ENCODE measurements at places on chromosomes 13 and 19.

- peak; percentile 83 for DNase-seq
These were observed 1.9 kb upstream of the HNRNPL start for GRCh38 chr19:38851622-38852230.

GRCh38 chr13:48568370-48569103 is 35.7 kb upstream of the RCBTB2 start:
- no peak for DNase-seq

DNA sequence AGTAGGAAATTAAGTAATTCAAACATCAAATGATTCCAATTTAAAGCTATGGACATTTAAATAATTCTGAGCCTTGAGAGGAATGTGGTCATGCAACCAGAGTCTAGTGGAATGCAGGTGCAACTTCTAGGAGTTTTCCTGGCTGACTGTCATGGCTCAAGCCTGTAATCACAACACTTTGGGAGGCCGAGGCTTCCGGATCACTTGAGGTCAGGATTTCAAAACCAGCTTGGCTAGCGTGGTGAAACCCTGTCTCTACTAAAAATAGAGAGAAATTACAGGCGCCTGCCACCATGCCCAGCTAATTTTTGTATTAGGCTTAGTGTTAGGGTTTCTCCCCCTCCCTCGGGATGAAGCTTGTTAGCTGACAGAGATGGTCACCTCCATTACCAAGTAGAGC is 6.4 kb downstream of the ZNF808 start:
- DNase-seq, result no peak

GRCh38 chr13:25286308-25286968 is 850 bp downstream of the MTMR6 start:
- no peak for DNase-seq

DNA sequence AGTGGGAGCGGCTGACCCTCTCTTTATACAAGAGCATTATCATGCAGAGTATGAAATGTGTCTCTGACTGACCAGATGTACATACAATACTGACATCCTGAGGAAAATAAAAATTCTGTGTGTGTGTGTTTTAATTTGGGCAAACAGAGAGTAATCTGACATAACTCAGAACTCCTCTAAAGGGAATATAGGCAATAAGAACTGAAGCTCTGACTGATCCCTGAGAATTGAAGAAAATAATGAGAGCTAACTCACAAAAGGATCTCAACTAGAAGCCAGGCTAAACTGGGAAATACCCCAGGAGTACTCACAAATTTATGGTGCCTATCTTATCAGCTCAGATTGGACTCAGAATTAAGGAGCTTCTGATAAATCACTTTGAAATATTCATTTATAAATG is 539.9 kb downstream of the OLFM4 start:
- DNase-seq, result no peak

Data from stimulated activated CD4-positive, alpha-beta T cell treated with anti-CD3 and anti-CD28 coated beads, TNF-alpha, amount 100 ng/mL, for 1 hour (primary cell).